ENCODE measurements at places on chromosomes 1 and 21.
A peak's percentile ranks its signal among the peaks of the same experiment; 100 is the strongest.

GRCh38 chr21:46056450-46056903 lies 41.4 kb upstream of the COL6A2 start:
- DNase-seq, result no peak

GRCh38 chr1:119040489-119040888 lies 52.3 kb upstream of the TBX15 start:
- DNase-seq, result no peak

GRCh38 chr1:64675718-64676345 lies 69.0 kb upstream of the RAVER2 start:
- DNase-seq, result no peak

DNA sequence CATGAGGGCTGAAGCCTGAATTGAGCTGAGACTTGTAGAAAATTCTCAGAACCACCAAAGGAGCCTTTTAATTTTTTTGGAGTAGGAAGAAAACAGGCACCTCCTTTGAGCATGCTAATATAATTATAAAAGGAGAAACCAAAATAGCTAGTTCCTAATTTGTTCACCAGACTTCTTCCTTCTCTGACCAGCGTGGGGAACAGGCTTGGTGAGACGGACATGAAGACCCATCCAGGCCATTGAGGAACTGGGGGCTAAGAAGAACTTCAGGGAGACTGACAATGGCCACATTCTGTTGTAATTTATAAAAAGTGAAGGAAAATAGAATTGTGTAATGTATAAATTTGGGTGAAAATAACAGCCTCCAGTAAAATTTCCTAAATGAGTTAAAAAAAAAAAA lies 62.6 kb downstream of the MAN1C1 start:
- no peak for DNase-seq

DNA sequence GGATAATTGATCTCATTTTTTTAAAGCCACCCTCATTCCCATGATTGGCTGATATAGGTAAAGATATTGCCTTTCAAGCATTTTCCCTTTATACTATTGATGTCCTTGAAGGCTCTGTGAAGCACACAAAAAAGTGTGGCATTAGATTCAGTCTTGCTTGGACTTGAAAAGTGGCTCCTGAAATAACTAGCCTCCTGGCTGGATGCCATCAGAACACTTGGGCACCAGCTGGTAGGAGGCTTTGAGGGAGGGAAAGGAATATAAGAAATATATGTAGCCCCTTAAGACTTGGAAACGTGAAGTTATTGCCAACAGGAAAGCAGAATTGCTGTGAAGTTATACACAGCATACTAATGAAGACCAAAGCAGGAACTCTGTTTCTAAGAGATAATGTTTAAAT lies 14.1 kb downstream of the MTR start:
- no peak for DNase-seq

DNA sequence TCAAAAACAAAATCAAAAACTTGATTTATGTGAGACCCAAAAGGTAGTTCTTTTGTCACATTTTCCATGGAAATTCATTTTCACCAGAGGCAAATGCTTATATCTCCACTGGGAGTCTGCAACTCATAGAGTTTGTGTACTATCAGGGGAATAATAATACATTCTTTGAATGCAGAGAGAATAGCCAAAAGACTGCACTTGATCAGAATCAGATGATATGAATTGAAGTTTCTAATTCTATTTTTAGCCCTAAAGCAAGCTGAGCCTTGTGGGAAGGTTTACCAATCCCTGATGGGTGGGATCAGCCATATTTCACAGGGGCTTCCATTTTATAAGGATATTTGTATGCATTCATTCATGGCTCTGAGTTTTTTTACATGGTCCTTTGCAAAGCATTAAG lies 49.6 kb downstream of the TSEN15 start:
- DNase-seq, result no peak

- DNase-seq, result no peak
These were observed 17.8 kb upstream of the MYCL start for GRCh38 chr1:39919545-39919944.

- DNase-seq, result no peak
These were observed 17.0 kb upstream of the RUNX3 start for GRCh38 chr1:24946861-24947658.

DNA sequence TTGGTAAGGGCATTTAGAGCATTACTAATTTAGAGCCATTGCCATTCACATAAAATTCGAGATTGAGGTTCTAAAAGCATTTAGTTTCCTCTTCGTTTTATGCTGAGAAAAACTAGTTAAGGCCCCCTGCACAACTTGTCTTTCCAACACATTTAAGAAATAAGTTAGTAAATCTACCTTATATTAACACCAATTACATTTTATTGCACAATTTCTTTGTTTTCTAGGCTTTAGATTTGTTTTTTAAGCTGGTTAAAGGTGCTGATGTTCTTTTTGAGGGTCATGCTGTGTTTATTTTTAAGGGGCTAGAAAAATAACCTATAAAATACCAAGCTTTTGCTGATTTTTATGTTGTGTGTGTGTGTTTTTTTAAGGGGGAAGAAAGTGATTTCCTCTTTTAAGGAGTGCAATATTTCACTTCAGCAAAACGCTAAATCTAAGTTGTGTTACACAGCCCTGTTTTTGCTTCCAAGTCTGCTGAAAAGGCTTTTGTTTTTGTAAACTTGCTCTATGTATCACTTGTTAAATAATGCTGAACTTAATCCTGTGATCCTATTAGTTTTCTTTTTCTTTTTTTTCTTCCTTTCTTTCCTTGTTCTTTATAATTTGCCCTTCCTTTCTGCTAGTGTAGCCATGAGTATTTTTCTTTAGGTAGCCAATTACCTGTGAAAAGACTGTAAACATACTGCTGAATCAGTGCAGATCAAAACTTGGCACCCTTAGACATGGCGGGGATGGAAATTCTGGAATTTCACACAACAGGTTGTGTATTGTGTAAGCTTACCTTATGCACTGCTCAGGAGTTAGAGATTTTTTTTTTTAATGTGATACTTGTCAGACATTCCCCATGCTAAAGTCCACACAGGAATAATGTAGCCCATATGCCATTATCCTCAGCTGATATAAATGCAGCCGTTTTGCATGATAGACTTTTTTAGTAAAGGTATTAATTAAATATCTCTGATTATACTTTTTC lies 1.5 kb downstream of the CEPT1 start:
- DNase-seq, result no peak

DNA sequence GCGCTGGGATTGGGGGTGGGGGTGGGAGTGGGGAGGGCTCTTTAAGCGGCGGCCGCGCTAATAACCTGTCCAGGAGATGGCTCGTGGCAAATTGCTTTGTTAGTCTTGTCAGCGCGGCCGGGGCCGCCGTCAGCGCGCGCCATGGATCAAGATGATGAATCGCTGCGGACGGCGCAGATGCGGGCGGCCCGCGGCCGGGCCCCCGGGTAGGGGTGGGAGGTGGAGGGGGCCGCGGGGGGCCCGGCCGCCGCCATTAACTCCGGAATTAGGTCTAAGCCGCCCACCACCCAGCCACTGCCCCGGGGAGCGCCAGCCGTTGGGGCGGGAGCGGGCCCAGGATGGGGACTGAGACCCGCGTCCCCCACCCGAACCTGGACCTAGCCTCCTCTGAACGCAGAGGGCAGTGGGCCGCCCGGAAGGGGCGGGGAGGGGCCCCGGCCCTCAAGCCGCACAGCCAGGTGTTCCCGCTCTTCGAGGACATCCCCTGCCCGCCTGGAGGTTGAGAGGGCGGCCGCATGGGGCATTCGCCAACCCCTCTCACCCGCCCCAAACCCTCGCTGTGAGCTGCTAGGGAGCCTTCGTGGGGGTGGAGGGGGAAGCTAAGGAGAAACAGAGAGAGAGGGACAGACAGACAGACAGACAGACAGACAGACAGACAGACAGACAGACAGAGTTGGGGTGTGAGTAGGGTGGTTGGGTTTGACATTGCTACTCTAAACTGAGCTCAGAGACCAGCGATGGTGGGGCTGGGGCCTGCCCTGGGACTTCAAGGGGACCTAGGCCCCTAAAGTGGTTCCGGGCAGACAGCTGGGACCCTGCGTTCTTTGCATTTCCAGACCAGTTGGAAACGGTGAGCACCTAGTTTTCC lies 3.8 kb upstream of the DMBX1 start:
- DNase-seq, result no peak

- DNase-seq, result no peak
These were observed 8.0 kb upstream of the DNM3 start for GRCh38 chr1:171833091-171833825.

DNA sequence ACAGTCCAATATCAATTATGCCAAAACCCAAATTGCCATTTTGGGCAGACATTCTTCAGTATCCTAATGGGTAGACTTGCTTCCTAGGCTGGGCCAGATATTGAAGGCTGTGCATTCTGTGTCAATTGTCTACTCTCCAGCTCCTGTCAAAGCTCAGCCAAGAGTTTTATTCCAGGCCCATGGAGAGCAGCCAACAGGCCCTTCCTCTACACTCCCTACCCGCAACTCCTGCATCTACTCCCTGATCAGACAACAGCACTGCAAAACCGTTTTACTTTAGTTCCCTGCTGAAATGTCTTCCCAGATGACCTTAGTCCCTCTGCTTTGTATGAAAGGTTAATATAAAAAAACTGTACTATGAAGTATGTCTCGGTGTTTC lies 6.6 kb upstream of the ADORA3 start:
- DNase-seq, result no peak

DNA sequence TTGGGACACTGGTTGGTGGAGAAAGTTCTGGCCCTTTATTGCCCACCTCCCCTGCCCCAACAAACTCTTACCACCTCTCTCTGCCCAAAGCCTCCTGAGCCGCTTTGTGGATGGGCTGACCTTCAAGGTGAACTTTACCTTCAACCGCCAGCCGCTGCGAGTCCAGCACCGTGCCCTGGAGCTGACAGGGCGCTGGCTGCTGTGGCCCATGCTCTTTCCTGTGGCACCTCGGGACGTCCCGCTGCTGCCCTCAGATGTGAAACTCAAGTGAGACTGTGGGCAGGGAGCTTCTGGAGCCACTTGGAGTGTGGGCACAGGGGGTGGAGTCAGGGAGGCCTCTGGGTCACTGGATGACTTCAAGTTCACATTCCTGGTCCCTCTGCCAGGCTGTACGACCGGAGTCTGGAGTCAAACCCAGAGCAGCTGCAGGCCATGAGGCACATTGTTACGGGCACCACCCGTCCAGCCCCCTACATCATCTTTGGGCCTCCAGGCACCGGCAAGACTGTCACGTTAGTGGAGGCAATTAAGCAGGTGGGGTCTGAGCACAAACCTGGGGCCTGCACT lies 12.5 kb downstream of the RHOC start:
- DNase-seq, result no peak

- DNase-seq, result peak; percentile 22
These were observed 260.5 kb downstream of the PRDM2 start for GRCh38 chr1:13960375-13960987.

DNA sequence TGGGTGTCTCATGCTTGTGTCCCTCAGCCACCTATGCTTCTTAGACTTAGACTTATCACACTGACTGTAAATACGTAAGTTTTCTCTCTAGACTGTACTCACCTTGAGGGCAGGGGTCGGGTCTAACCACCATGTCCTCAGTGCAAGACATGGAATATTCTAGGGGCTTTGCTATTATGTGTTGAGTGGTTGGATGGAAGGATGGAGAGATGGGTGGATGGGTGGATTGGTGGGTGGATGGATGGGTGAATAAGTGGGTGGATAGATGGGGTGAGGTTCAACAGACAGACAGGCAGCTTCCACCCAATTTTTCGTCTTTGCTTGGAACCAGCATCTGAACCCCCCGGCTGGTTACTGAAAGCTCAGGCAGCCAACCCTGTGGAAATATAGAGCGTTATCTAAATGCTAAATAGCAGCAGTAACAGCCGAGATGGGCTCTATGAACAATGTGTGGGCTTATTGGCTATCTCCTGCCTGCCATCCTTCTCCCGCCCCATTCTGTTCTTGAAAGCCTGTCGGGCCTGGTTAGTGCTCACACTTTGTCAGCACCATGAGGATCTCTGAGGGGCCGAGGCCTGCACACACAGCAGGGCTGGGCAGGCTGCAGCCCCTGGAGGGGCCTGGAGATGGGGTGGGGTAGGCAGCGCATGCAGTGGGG lies 130.7 kb downstream of the ACTL8 start:
- DNase-seq, result no peak

DNA sequence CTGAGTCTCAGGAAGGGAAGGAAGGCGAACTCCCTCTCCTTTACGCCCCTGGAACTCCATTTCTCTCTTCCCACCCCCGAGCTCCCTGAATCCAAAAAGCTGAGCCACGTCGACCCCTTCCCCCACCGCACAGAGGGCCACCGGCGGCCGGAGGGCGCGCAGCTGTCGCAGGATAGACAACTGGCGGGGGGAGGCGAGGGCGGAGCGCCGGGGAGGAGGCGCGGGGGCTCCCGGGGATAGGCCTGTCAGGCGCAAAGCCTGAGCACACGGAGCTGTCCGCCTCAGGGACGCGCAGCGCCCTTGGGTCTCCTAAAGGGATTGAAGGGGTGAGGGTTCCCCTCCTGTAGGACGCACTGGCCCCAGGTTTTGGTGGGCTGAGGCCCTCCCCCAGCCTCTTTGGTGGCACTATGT lies 752 bp upstream of the ACTA1 start:
- DNase-seq, result no peak

DNA sequence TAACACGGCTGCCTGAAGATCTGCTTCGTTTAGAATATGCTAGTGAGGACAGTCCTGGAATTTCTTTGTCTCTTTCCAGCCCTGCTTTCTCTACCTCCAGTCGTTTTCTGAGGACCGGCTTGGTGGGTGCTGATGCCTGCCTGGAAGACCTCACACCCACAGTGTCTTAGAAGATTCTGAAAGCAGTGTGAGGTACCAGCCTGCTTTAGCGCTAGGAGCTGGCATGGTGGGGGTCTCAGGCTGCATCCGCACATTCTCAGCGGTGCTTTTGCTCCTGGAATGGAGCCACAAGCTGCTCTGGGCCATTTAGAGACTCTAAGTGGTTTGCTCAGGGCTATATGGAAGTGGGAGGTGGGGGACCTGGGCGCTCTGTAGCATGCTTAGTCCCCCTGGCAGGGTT lies 61.4 kb downstream of the CD247 start:
- no peak for DNase-seq

- no peak for DNase-seq
These were observed 536.0 kb downstream of the LMO4 start for GRCh38 chr1:87864676-87865075.

DNA sequence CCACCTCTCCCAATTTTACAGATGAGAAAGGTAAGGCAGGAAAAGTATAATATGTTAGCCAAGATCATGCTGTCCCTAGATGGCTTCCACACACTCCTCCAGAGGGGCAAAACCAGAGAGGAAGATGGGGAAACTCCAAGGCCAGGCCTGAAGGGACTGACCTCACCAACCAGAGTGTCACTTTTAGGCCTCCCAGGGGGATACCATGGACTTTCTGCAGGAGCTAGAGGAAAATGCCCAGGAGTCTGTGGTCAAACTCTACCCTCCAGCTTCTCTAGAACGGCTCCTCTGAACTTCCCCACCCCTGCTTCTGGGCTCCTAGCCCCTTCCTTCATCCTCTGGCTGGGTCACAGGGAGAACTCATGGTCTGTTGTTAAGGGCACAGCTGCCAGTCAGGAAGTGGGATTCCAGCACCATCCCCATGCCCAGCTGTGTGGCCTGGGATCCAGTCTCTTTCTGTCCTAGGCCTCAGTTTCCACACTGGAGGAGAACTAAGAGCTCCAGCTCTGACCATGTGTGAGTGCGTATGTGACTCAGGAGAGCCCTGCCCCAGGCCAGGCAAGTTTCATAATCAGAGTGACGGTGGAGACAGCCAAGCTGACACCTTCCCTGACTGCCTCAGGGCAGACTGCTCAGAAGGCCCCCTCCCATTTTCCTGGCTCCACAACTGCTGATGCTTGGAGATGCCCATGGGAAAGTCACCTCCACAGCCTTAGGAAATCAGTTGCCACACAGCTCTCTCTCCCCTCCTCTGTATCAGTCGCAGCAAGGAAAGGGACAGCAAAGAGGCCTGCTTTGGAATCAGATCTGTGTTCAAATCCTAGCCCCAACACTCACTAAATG lies 1.9 kb downstream of the IGSF8 start:
- no peak for DNase-seq

All from KG1 (cell line).